ENCODE measurements at places on chromosomes 1 and 21.

GRCh38 chr1:20262810-20263534, 27.7 kb upstream of the VWA5B1 start:
- no peak for DNase-seq

- DNase-seq = no peak
These were observed 168.3 kb downstream of the RHOU start for GRCh38 chr1:228903434-228904071.

DNA sequence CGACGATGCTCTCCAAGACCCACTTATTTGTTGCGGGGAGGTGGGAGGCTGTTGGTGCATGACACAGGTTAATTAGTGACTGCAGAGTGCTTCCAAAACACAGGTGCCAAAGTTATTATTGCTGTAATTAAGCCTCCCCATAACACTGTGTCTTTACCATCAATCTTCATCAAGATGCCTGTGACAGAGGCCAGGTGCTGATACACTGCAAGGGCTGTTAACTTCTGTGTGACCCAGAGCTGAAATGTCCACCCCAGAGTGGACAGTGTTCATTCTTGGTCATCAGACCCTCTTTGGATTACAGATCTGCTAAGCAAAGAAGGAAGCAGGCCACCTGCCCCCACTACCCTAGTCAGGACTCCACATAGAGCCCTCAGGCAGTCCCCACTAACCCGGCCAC, 55.5 kb downstream of the CAPN8 start:
- DNase-seq = no peak

DNA sequence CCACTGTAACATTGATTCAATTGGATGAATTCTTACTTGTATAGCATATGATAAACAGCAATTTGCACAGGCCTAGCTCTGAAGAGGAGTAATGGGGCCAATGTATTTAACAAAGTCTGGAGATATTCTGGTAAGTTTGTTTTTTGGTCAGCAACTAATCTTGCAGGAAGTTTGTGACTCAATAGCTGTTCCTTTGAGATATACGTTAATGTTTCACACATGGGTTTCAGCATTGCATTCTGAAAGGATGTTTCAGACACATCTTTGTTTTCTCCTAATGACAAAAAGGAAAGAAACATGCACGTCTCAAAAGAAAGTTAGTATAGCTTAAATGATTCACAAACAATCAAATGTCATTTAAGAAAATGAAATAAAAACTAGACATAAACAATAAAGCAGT, 49.0 kb downstream of the LTN1 start:
- no peak for DNase-seq

GRCh38 chr1:67434491-67434890, 4.3 kb upstream of the SERBP1 start:
- DNase-seq = no peak

GRCh38 chr21:29379517-29380054, 80.9 kb downstream of the BACH1 start:
- no peak for DNase-seq

DNA sequence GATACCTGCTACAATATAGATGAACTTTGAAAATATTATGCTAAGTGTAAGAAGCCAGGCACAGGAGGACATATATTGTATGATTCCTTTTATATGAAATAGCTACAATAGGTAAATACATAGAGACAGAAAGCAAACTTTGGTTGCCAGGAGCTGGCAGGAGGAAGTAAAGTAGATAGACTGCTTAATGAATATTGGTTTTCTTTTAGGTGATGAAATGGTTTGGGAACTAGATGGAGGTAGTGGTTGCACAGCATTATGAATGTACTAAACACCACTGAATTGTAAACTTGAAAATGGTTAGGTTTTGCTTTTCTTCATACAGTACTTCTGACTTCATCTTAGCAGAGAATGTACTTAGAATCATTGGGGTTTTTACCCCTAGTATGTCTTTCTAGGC, 21.5 kb downstream of the ABCB10 start:
- DNase-seq = no peak

- DNase-seq = no peak
These were observed 20.9 kb downstream of the SLC9A1 start for GRCh38 chr1:27133991-27134390.

GRCh38 chr1:243513726-243514491, 258.1 kb downstream of the SDCCAG8 start:
- DNase-seq = no peak

DNA sequence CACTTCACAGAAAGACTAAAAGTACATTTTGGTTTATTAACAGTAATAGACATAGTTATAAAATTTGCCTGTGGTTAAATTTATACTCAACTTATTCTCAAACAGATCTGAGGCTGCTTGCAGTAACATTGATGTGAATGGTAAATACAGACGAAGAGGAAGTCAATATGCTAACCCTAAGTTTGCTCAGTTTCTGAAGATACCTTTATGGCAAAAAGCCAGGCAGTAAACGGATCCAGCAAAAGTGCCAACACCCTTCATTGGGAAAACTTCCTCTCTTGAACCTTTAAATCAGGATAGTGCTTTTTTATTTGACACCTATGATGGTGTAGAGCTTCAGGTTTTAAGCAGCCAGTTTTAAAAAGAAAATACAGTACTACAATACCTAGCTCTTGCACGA, 16.6 kb upstream of the CCDC181 start:
- no peak for DNase-seq

DNA sequence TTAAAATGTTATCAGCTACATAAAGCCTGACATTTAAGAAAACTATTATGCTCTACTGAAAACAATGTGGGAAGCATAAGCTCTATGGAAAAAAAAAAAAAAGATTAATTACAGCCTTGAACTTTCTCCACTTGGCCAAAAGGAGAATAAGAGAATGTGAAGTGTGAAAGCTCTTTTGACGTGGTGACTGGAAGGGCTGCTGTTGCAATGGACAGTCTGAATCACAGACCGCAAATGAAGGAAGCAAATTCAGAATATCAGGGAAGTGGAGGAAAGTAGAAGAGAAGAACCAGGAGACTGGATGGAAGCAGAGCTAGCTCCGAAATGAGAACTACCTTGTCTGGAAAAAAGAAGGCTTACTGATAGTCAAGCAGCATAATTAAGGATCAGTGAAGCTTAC, 106.8 kb downstream of the AK5 start:
- no peak for DNase-seq

DNA sequence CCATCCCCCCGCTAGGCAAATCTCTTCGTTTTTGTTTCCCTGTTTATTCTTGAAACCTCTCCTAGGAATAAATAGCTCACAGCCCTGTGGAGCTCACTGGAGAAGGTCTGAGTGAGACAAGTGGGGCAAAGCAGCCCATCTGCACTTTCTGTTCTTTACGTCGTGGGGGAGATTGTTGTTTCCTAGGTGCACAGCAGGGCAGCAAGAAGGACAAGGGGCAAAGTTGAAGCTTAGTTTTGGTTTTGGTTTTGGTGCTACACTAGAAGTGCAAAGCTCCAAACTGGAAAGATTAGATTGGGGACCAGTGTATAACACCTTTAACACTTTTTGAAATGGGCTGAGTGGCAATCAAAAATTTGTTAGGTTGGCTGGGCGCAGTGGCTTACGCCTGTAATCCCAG, 76.6 kb downstream of the GPR88 start:
- no peak for DNase-seq

DNA sequence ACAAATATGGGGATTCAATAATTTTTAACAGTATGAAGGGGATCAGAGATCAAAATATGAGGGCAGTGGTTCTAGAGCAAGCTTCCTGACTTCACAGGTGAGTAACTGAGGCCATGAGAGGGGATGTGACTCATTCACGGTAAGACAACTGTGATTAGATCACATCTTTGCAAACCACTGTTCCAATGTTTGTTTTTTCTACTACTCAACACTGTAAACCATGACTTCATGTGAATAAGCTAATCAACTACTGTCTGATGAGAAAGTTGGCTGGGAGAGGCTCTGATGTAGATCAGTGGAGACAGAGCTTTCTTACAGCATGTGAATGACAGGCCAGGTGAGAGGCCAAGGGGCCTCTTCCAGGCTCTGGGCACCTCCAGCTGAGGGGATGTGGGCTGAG, 84.7 kb downstream of the BRINP2 start:
- DNase-seq = no peak

DNA sequence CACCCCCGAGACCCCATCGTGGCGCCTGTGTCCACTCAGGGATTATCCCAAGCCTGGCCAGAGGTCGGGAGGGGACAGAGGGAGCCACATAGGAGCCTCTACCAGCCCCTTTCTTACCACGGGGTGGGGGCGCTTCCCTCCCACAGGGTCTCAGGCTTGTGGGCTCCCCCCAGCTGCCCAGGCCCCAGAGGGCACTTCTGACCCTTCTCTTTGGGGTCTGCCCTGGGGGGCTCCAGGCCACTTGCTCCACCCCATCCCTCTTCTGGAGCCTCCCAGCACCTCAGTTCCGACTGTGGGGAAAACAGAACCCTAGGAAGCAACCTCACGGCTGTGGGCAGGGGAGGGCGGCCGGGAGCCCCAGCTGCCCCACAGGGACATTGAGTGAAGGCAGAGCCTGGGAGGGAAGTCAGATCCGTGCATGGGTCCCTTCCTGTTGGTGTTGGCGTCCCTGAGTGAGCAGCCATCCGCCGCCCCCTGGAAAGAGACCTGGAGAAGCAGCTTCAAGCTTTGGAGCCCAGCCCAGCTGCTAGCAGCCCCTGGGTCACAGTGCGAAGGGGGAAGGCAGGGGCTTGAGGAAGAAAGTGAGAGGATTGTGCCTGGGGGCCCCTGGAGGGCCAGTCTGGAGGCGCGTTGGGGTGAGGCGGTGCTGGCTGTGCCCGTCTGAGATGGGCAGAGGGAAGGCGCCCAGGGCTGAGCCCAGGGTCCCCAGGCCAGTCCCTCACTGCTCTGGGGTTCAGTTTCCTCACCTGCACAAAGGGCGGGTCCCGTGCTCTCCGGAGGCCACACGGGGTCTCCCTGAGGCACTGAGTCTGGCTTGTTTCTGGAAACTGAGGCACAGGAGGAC, 22.1 kb downstream of the RRP1 start:
- no peak for DNase-seq

DNA sequence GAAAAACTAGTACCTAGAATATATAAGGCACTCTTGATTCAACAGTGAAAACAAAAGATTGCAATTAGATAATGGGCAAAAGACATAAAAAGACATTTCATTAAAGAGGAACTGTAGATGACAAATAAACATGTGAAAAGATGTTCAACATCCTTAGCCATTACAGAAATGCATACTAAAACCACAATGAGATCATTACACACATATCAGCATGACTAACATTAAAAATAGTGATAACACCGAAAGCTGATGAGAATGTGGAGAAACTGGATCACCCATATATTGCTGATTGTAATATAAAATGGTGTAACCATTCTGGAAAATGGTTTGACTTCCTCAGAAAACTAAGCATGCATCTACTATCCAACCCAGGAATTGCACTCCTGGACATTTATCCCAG, 340.3 kb downstream of the SEC16B start:
- no peak for DNase-seq

GRCh38 chr1:166378805-166379204, 212.0 kb upstream of the FAM78B start:
- no peak for DNase-seq

DNA sequence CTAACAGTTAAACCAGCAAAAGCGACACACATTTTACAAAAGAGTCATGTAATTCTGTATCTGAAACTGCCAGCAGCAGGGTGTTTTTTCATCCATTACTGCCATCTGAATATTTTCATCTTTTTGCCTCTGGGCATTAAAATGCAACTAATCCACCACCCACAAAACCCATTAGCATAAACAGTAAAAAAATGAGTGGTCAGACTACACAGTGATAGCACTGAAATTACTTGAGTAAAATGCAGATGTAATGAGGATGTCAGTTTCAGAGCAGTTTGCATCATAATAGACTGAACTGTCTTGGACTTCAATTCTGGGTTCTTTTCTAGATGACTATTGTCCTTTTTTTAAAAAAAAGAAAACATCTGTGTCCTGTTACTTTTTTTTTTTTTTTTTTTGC, 132.3 kb downstream of the GABPA start:
- no peak for DNase-seq

DNA sequence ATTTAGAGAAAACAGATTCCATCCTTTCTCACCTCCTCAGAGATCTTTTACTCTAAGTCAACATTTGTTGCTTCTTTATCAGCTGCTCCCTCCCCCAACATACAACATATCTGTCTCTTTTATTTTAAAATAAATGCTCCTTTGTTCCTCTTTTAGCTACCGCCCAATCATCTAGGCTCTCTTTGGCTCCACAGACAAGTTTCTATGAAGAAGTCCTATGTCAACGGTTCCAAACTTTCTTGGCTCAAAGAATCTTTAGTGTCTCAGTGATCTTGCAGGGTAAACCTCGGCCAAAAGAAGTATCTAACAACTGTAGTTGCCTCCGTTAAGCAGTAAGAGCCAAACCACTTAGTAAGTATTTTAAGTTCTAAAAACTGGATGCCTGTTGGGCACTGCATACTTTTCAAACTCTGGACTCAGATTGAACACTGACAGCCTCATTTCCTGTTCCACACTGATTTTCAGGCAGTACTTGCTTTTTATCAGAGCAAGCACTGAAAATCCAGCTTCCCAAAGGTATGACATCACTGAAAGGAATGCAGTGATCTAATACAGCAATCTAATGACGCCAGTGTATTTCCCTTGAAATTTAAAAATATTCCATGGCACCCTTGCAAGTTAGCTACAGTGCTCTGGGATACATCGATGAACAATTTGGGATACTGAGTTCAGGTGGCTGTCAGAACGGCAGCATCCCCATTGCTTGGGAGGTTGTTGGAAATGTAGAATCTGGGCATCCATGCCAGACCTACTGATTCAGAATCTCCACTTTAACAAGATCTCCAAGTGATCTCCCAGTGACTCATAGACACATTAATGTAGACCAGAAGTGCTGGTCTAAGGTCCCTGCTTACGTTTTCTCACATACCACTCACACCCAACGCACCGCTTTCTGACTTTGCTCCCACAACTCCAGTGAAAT, 26.8 kb downstream of the EGLN1 start:
- no peak for DNase-seq

GRCh38 chr1:54922921-54923421, 36.0 kb upstream of the DHCR24 start:
- no peak for DNase-seq
